ENCODE measurements at places on chromosomes 7 and 10. TPM values are rescaled to one million over a fixed set of nuclear protein-coding genes. Genes with fewer than 3 reads are reported as not detected.

Gene SFRP4
- 31.9 TPM for polyA plus RNA-seq

DNA sequence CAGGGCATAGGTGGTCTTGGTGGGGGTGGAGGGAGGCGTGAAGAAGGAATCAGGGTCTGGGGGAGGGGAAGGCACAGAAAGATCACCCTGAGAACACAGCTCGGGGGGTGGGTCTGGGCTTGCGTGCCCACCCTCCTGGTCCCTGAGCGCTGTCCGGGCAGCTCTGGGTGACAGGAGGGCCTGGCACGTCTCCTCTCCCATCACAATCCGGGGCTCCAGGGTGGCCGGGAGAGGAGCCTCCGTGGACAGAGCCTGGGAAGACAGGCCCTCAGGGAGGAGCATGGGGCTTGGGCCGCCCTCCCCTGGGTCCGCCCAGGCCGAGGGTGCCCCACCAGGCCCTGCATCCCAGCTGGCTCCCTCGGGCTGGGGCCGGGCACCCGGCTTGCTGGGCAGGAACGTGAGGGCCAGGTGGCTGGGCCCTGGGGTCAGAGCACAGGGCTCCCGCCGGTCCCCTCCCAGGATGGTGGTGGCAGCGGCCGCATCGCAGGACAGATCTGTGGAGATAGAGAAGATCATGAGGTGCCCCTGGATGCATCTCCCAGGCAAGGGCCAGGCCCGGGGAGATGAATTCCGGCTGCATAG is 3.1 kb downstream of the NACAD start:
- no peak for DNase-seq

Gene H2BK1
- not detected for polyA plus RNA-seq

DNA sequence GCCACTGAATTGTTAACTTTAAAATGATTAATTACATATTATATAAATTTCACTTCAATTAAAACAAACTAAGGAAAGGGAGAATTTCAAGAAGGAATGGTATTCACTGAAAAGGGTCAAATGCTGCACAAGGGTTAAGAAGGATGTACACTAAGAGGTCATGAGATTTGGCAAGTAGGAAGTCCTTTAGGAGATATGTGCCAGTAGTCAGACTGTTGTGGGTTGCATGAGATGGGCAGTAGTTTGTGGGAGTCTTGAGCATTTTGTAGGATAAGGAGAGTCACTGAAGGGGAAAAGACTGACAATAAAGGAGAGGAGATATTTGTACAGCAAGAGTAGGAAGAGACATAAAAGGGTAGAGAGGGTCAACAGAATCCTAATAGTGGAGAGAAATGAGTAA is 12.4 kb upstream of the PTPN12 start:
- DNase-seq: no peak

DNA sequence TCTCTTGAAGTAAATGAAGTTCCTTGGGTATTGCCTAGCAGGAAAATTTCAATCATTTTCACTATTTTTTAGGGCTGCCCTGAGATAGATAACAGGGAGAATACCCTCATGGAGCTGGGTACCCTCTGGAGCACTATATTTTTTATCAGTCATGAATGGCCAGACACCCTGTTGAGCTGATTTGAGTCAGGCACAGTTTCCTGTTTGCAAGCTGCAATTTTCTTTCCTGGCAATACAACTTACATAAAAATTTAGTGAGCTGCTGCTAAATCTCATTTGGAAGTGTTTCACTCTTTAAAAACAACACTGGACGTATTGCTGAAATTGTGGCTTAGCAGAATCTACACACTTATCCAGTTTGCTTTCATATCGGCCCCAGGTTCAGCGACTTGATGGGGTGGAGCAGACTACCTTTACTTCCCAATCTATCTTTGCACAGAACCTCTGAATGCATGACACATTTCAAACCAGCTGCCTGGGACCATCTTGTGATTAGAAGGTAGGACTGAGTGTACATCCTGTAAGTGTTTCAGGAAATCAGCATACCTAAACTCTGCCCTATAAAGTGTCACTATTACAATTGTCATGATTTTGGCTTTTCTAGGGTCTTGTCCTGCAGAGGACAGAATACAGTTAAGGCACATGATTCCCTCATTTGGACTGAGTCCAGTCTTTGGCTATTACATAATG is 125.7 kb upstream of the FAM3C start:
- DNase-seq: no peak

Gene SLC25A13
- polyA plus RNA-seq: 12.6 TPM

DNA sequence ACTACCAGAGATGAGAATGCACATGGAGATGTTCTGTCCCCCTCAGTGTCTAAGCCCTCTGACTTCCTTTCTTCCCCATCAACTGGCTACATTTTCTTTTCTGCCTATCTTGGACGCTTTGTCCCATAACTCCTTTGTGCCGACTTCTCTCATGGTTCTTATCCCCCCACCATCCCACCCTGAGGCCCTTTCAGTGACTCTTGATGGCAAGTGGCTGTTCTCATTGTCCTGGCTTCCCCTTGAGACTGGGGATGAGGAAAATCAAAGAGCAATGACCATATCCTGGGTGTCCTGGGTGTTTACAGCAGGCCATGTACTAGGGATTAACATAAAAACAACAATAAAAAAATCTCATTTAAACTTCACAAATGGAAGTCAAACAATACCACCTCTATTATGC is 18.8 kb upstream of the GGCT start:
- DNase-seq: no peak

- no peak for DNase-seq
Measured at GRCh38 chr10:97940534-97940933, 89.9 kb downstream of the CRTAC1 start.

- no peak for DNase-seq
Measured at GRCh38 chr7:47351233-47352154, 230.4 kb downstream of the TNS3 start.

- DNase-seq: peak; percentile 37
Measured at GRCh38 chr7:144818511-144818910, 17.3 kb downstream of the TPK1 start.

DNA sequence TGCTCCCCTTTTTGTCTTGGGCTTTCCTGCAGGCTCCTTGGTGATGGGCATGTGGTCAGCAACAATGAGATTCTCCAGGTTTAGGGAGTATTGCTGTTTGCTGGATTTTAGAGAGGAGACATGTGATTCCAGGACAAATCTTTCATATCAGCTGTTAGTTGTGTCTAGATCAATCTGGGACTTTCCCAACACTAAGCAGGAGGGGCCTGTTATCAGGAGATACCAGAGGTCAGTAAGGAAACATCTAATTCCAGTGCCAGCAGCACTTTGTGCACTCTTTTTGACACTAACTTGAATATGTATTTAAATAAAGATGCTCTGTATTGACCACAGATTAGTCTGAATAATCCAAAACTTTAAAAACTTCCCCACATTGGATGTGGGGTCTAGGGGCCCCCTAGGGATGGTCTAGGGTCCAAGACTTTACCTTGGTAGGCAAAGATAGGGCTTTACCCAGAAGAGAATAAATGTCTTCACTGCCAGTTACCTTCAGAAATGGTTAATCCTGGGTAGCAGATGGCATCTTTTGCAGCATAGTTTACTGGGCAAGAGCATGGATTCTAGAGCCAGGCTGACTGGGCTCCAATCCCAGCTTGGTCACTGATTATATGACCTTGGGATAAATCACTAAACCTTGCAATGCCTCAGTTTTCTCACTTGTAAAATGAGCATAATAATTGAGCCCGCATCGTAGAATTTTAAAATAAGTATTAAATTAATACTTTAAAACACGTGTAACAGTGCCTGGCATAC is 6.4 kb upstream of the FIGNL1 start:
- no peak for DNase-seq

- no peak for DNase-seq
Measured at GRCh38 chr10:81104494-81104893, 566.8 kb downstream of the SH2D4B start.

Gene GIMAP5
- 6.1 TPM for polyA plus RNA-seq

GRCh38 chr10:99551158-99551557 is 18.4 kb downstream of the NKX2-3 start:
- DNase-seq: peak; percentile 87

GRCh38 chr10:52066383-52066782 is 247.7 kb upstream of the DKK1 start:
- no peak for DNase-seq

GRCh38 chr10:48234295-48234694 is 40.2 kb downstream of the FRMPD2 start:
- DNase-seq: no peak

Gene ZNF503
- 15.4 TPM for polyA plus RNA-seq

DNA sequence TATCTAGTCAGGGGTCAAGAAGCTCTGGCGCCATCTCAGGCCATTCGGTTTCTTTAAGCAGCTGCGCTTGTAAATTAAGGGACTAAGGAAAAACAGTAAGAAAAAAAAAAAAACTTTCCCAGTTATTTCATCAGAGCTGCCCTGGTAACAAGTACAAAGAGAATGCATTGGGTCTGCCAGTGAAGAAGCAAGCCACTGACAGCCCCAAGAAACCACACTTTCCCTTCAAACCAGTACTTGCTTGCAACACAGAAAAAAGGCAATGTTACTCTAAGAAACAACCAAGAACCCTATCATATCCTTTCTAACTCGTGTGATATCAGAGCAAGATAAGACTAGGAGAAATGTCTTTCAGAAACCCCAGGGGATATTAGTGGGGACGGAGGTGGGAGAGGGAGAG is 40.6 kb upstream of the AOAH start:
- DNase-seq: no peak

DNA sequence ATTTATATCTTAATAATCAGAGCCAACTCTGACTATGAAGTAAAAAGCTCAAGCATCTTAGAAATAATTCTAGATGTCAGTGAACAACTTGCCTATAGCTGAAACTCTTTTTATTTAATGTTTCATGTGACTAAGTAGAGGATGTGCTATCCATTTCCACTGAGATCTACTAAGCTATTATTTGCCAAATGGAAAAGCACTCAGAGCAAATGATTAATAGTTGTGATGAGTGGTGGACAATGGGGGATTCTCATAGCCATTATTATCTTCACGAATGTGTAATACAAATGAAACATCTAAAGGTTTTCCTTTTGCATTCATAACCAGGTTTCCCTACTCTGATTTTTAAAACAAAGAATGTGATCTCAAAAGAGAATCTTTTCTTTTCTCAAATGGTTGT is 126.6 kb upstream of the GNAI1 start:
- peak; percentile 13 for DNase-seq

Gene RBM20
- polyA plus RNA-seq: 6.9 TPM

- DNase-seq: no peak
Measured at GRCh38 chr7:92643821-92644220, 53.6 kb upstream of the FAM133B start.

DNA sequence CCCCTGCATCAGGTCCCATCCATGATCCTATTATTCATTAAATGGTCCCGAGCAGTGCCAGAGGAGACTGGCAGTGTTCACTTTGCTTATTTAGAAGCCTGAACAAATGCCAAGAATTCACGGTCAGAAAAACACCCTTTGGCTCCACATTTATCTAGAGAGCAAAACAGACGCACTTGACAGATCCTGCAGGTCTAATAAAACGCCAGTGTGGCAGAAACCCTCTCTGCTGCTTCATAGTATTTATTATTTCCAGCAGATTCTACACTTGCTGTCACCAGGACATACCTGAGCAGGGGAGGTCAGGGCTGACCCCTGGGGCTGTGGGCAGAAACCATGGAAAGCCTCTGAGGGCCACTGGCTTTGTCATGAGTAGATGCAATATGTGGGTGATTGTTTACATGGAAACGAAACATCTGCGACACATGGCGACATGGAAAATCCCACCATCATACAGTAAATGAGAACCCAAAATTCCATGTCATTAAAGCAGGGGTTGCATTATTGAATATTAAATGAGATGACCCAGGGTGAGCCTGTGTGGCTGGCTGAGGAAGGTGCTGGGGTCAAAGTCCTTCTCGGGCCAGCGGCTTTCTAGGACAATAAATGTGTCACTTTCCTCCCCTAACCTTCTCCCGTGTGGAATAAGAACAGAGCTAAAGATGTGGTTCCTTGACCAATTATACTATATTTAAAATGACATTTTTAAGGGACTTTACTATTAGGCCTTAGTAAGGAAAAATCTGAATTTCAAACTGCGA is 205.9 kb upstream of the SVIL start:
- DNase-seq: no peak

Data from muscle of leg (tissue), 16 donors.